ENCODE measurements at places on chromosomes 4 and X. TPM values are rescaled to one million over a fixed set of nuclear protein-coding genes. Genes with fewer than 3 reads are reported as not detected.

- no peak for DNase-seq
Measured at GRCh38 chrX:47176101-47176740, 17.4 kb upstream of the UBA1 start.

GRCh38 chrX:28599957-28600356 lies 12.7 kb downstream of the IL1RAPL1 start:
- DNase-seq, result no peak

TMEM47 gene
- polyA plus RNA-seq, result 10.1 TPM

DNA sequence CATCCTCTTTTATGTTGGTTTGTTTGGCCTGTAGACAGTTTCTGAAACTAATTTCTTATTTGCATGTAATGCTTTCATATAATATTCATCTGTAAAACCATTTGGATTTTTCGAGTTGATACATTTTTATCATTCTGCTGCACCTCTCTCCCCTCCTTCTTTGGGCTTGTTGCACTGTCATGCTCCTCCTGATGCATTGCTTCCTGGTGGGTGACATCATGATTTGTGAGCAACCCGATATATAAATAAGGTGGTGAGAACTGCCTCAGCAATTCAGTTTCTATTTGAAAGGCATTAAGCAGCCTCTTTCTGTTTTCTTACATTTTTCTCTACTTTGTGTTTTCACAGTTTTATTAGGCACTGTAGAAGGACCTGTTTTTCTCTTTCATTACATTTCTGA lies 515.7 kb downstream of the RPA4 start:
- DNase-seq, result no peak

DNA sequence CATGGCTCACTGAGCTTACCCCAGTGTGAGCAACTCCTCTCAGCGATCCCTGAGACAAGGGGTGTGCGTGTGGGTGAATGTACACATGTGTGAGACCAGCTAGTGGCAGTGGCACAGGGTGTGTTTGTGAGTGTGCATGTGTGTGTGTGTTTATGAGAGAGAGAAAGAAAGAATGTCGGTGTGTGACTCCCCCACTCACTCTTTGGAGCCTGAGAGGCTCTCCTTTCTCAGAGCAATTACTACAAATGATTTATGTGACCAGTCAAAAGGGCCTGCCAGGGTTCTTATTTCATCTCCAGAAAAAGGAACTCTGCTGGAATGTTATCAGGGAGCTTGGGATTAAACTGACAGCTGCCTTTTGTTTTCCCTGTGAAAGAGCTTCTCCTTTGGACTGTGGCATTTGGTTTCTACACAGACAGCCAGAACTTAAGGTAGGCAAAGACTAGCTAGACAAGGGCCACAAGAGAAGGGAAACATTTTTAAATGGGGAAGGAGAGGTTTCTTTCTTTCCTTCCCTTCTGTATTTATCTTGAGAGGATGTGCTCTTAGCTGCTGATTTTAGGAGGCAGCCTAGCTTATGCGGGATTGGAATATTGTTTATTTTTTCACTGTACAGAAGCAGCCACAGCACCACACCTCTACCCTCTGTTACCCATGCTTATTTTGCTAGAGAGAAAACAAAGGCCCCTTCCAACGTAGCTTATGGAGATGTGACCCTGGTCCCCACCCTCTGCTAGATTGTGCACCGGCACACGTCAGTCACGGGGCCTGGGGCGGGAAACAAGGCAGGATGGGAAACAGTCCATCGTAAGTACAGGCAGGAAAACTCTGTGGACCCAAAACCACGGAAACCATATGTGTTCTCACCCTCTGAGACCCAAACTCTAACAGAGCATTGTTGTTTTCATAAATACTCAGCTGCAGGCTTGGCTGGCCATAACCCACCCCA lies 143.5 kb downstream of the MGST2 start:
- peak; percentile 56 for DNase-seq

Measured in stomach (tissue), 19 donors.